ENCODE measurements at places on chromosomes 1 and 21.

GRCh38 chr1:162056043-162056442 is 13.4 kb upstream of the NOS1AP start:
- DNase-seq: peak; percentile 51

- DNase-seq: peak; percentile 80
Measured at GRCh38 chr1:160085686-160086455, 4.5 kb downstream of the KCNJ9 start.

DNA sequence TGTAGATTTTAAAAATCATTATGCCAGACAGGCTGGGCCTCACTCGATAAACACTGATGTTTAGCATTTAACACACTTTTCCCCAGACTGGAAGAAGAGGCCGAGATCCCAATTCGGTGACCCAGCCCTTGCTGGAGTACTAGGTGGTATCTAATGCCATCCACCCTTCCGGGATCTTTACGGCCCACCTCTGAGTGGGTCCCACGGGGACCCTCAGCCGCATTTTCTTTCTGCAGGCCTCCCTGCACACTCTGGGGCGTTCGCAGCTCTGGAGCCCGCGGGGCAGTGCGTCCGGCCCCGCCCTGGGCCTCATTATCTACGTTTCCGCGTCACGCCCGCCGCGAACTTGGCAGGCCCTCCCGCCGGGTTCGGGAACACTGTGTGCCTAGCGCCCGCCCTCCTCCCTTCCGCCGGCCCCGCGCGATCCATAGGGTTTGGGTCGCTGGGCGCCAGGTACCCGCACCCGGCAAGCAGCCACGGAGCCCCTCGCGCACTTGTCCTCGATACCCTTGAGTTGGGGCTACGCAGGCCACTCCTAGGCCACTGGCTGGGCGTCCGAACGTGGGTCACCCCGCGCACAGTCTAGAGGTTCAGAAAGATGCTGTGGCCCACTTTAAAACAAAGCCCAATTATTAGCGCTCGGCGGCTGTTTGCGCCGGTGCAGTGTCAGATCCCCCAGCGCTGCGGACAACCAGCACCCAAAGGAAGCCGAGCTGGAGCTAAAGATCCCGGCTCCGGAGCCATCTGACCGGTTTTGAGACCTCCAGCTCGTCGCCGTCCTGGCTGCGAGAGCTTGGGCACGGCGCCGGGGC is 950 bp upstream of the EVA1C start:
- DNase-seq: peak; percentile 84

DNA sequence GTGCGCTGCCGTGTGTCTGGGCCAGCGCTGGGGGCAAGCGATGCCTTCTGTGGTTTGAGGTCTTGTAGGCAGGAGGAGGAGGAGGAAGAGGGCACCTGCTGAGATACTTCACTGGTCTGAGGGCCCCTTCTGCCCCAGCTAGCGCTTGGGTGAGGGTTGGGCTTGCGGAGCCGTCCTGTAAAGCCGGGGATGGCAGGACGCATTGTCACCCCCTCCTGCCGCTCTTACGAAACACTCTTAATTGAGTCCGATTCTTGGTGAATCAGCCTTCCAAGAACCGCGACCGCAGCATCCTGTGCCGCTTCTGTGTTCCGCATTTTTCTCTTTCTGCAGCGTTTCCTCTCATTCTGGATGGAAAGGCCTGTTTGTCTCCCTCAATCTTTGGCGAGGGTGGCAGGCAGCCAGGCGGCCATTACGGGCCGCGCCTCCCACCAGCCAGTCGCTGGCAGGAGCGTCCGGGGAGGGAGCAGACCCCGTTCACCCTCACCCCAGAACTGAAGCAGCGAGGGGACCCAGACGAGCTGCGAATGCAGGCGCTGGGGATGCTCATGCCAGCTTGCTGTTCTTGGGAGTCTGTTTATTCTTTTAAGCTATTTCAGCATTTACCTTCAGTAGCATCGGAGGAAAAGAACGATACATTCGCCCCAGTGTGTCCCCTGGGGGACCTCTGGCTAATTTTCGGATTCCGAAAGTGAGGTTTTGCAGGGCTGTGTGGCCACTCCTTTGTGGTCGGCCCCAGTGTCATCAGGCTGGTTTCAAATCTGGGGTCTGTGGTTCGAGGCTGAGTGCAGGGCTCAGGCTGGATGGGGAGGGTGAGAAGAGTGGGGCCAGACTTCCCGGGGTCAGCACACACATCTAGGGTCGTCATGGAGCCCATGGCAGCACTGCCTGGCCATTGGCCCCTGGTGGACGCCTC is 62.7 kb downstream of the SKI start:
- peak; percentile 94 for DNase-seq

DNA sequence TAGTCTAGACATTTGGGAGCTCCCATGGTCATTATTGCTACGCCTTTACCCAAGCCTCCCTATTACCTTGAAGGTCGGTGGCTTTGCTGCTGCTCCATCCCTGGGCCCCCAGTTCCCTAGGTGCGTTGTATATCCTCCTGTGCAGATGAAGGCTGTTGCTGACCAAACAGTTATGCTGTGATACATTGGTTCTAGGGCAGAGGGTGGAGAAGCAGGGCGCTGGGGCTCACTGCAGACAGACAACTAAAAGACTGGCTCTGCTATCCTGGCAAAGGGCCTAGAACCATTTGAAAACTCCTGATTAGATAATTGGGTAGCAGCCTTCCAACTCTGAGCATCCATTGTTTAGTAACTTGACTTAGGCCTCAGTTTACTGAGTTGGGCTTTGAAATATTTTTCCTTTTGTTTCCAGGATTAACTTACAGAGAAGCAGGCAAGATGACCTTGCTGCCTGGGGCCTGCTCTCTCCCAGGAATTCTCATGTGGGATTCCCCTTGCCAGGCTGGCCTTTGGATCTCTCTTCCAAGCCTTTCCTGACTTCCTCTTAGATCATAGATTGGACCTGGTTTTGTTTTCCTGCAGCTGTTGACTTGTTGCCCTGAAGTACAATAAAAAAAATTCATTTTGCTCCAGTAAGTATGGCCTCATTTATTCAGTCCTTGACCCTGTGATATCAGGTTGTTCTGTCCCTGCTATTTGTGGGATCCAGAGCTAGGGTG is 15.5 kb downstream of the CHI3L2 start:
- DNase-seq: no peak

DNA sequence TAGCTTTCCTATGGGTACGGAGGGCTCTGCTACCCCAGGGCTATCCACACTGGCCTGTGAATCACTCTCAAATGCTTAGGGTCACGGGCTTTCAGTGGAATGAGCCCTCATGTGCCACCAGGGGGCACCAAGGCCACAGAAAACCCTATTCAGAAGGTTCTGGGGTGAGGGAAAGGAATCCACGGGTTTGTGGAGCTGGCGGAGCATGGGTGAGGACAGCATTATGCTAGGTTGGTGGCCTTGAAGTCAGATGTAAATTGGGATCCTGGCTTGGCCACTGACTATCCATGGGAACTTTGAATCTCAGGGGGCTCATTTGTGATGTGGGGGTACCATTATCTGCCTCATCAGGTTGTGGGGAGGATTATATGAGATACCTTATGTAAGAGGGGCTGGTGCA is 5.1 kb upstream of the LAMTOR5 start:
- DNase-seq: peak; percentile 73

GRCh38 chr1:150552128-150552910 is 3.1 kb downstream of the ADAMTSL4 start:
- peak; percentile 47 for DNase-seq

- DNase-seq: no peak
Measured at GRCh38 chr1:214017191-214017982, 29.6 kb downstream of the PROX1 start.

- DNase-seq: no peak
Measured at GRCh38 chr1:222865718-222866117, 50.9 kb downstream of the DISP1 start.

- no peak for DNase-seq
Measured at GRCh38 chr1:20008391-20008841, 29.0 kb upstream of the PLA2G2A start.

GRCh38 chr1:184851822-184852746 is 97.4 kb upstream of the EDEM3 start:
- no peak for DNase-seq

- no peak for DNase-seq
Measured at GRCh38 chr1:214570442-214570841, 19.0 kb upstream of the PTPN14 start.

DNA sequence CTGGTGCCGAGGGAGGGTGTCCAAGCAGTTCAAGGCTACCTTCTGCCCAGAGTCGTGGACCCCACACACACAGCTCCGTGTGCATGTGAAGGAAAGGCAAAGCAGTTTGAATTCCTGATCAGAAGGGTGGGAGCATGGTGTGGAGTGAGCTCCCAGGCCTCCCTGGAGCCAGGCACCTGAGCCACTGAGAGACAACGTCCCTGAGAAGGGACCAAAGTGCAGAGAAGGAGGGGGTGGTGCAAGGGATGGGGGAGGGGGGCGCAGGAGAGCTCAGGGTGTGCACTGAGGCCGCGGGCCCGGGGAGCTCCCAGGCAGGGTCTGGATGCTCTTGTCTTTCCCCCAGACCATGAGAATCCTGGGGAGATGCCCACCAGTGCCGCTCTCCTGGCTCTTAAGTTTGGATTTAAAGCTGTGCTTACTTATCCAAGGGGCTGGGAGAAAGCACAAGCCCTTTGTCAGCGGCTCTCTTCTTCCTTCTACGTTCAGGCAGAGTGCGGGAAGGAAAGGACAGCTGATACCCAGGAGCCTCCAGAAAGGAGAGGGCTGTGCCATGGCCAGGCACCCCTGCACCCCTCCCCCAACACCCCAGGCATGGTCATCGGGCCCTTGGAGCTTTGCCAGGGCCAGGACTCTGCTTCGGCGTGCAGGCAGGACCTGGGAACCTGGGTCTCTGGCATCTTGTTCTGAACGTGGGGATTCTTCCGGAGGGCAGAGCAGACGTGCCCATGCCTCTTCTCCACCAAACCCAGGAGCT is 24.1 kb downstream of the ACTA1 start:
- no peak for DNase-seq

DNA sequence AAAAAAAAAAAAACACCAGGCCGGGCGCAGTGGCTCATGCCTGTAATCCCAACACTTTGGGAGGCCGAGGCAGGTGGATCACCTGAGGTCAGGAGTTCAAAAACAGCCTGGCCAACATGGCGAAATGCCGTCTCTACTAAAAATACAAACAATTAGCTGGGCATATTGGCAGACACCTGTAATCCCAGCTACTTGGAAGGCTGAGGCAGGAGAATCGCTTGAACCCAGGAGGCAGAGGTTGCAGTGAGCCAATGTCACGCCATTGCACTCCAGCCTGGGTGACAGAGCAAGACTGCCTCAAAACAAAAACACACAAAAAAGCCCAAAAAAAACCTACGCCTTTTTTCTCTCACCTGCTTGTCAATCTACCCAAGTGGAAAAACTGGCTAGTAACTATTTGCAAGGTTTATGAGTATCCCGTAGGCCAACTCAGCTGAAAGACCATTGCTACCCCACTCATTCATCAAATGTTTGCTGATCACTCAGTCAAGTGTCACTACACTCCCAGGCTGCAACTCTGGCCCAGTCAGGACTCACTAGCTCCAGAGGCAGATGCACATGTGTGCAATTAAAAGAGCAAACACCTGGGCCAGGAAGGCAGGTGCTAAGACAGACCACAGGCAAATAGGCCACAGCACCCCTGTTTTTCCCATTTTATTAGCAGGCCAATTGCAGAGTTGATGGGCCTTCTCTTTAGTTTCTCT is 2.0 kb downstream of the CSRP1 start:
- DNase-seq: no peak

GRCh38 chr21:38476385-38476784 is 21.9 kb downstream of the ERG start:
- DNase-seq: no peak

- no peak for DNase-seq
Measured at GRCh38 chr1:29828526-29829447, 592.5 kb downstream of the PTPRU start.

GRCh38 chr1:20194757-20195461 is 8.6 kb upstream of the PLA2G2C start:
- peak; percentile 77 for DNase-seq

GRCh38 chr1:203603940-203604591 is 22.6 kb upstream of the ATP2B4 start:
- no peak for DNase-seq

- DNase-seq: no peak
Measured at GRCh38 chr1:28302247-28302646, 26.6 kb upstream of the MED18 start.

- DNase-seq: no peak
Measured at GRCh38 chr1:230631477-230631876, 10.8 kb upstream of the COG2 start.

GRCh38 chr1:192927496-192927895 is 118.7 kb downstream of the RGS2 start:
- no peak for DNase-seq

DNA sequence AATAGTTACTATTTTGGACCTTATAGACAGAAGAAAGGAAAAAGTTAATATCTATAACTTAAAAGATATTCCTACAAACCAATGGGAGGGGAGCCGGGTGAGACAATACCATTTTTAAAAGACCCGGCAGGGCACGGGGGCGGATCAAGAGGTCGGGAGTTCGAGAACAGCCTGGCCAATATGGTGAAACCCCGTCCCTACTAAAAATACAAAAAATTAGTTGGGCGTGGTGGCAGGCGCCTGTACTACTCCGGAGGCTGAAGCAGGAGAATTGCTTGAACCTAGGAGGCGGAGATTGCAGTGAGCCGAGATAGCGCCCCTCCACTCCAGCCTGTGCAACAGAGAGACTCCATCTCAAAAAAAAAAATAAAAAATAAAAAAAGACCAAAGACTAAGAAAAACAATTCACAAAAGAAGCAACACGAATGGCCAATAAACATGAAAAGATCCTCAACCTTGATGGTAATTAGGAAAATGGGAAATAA is 1.2 kb upstream of the PSMB2 start:
- DNase-seq: peak; percentile 14
